ENCODE measurements at places on chromosomes 2 and 18.

DNA sequence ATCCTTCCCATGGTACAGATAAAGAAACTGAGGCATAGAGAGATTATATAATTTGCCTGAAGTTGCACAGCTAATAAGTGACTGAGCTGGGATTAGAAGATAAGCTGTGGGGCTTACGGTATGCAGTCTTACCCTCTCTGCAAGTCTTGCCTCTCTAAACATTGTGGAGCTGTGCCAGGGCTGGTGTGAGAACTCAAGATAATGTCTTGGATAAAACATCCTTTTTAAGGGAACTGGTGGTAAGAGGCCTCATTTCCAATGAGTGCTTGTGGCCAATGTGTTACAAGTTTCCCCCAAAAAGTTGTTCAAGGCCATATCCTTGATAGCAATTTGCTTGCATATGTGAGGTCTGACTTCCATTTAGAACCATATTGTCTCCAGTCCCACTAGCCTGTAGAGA lies 84.3 kb upstream of the ETAA1 start:
- no peak for DNase-seq

- DNase-seq, result no peak
Measured at GRCh38 chr2:55371376-55371775, 48.3 kb downstream of the CCDC88A start.

- DNase-seq, result peak; percentile 24
Measured at GRCh38 chr18:26875040-26875654, 9.6 kb upstream of the AQP4 start.

DNA sequence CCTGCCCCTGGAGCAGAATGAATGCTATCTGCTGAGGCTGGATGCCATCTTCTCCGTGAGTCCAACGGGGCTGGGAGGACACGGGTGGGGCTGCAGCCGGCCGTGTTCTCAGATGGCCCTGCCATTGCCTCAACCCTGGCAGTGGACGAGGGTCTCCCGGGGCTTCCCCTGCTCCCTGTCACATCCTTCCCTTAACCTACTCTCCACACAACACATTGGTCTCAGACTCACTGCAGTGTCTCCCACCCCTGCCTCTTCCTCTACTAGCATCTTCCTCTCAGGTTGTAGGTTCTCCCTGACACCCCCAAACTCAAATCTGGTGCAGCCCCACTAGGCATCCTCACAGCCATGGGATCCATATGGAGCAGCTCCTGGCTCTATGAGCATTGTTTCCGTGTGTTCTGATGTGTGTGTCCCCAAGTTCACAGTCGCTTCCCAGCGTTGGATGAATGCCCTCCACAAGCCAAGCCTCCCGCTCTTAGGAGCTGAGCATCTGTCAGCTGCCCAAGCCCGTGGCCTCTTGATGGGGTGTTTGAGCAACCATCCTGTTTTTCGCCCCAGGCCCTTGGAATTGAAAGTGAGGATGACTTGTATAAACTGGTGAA lies 27.8 kb downstream of the OTOF start:
- no peak for DNase-seq

- DNase-seq, result no peak
Measured at GRCh38 chr18:44521668-44522022, 159.0 kb upstream of the SETBP1 start.

- DNase-seq, result no peak
Measured at GRCh38 chr18:79117788-79118187, 48.6 kb downstream of the ATP9B start.

DNA sequence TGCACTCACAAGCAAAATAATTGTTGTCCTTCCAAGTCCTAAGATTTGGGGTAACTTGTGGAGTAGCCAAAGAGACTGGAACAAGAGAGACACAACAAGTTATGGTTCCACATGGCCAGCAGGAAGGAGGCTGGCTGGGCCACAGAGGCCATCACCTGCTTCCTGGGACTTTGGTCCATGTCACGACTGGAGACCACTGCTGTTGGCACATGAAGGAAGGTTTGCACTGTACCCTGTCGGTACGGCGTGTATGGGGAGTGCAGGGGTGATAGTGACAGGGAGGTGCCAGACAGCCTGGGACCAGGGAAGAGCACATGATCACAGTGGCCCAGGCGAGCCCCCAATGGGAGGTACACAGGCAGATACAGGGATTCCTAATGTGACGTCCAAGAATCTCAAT lies 15.5 kb downstream of the SLC66A2 start:
- no peak for DNase-seq

- no peak for DNase-seq
Measured at GRCh38 chr2:189454009-189454408, 12.7 kb downstream of the WDR75 start.

- no peak for DNase-seq
Measured at GRCh38 chr2:24456599-24457556, 34.2 kb upstream of the NCOA1 start.

DNA sequence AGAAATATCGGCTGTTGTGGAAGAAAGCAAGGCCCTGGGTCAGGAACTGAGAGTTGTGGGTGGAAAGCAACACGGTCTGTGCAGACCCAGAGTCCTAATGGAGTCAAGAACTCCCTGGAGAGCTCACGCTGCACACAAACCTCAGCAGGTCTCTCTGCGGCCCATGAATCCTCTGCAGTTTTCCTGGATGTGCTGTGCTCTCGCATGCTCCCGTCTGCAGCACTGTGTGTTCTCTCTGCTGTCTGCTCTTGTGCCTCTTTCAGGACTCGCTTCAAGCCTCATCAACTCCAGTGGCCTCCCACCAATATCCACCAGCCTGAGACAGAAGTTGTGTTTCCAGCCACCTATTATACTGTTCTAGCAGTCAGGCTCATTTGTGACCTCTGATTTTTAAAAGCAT lies 24.3 kb downstream of the RNU4ATAC start:
- DNase-seq, result no peak
